ENCODE measurements at places on chromosomes 4 and X.

- no peak for DNase-seq
Measured at GRCh38 chr4:1497189-1497801, 91.1 kb upstream of the NKX1-1 start.

DNA sequence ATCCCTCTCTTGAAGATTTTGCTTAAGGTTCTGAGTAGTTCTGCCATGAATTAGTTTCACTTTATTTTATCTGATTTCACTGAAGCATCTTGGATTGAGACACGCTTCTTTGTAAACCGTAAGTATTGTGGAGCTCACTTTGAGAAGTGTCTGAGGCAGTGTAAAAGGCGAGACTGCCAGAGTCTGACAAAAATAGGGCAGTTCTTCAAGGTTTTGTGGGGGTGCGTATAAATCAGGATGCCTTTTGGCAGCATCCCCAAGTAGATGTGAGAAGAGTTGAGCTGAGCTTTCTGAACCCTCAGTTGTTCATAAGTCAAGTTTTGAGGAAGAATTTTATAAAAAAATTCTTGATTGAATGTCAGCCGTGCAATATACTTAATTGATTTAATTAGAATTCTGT, 76.3 kb downstream of the RBPJ start:
- no peak for DNase-seq

DNA sequence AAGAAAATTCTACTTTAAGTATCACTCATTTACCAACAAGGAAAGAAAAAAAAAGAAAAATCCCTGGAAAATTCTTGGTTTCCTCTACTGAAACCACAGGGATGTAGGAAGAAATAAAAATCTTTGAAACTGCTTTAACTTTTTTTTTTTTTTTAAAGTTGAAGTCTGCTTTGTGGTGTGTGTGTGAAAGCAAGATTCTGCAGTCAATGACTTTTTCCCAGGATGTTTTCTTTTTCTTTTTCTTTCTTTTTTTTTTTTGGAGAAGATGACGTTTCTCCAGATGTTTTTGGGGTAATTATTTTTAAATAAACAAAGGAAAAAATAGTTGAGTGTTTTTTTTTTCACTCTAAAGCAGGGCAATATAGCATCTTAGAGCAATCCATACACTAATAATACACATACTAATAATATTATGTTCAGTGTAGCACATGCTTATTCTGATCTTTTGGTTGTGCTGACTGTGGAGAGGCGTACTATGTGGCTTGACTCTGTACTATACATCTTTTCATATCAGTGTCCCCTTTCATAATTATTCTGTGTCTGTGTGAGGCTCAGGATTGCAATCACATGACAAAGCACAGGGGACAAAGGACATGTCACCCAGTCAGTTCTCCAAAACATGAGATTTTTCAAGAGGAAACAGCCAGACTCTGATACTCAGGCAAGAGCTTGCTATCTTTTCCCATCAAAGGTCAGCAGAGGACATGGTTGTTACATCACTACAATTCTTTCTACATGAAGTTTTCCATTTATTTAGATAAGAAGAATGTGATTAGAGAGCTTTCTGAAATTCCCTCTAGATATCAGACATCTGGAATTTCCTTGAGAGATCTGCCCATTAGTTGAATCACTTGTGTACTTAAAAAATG, 111.0 kb downstream of the PDE5A start:
- no peak for DNase-seq

DNA sequence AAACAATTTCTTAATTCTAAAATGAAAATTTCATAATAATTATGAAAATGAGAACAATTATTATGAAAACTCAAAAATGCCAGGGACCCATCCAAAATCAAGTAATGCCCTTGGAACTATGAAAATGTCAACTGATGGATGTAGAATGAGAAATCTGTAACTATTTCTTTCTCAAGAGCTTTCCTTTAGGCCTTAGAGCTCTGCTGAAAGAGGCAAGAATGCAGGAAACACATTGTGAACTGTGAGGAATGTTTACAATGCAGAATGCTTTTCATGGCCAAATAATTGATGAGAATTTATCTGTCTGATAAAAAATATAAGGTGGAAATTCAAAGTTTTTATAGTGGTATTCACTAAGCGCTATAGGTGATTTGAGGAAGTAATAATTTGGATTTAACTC, 207.1 kb upstream of the PCDH18 start:
- no peak for DNase-seq

DNA sequence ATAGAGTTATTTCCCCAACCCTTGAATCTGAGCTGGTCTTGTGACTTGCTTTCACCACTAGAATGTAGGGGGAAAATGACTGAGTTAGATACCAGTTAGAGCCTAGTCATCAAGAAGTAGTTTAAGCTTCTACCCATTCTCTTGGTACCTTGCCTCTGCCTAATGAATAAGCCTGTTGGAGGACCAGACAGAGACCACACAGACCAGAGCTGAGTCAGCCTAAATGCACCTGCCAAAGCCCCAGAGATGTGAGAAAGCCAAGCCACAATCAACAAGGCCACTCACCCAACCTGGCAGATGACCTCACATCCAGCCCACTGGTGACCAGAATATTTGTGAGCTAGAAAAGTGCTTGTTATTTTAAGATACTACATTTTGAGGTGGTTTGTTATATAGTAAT, 85.2 kb upstream of the DCLK2 start:
- no peak for DNase-seq

DNA sequence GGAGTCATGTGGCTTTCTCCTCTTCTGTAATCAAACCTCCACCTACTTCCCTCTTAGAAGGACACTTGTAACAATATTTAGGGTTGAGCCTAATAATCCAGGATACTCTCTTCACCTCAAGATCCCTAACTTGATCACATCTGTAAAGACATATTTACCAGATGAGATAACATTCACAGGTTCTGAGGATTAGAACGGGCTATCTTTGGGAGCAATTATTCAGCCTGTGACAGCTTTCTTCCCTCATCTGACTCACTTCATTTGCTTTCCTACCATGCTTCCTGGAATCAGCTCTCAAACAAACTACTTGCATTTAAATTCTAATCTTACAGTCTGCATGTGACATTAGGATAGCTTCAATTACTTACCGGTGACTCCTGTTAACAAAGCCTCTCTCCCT, 133.5 kb upstream of the NDST3 start:
- DNase-seq: no peak

- DNase-seq: peak; percentile 24
Measured at GRCh38 chrX:132615391-132616131, 126.7 kb upstream of the MBNL3 start.

GRCh38 chr4:184310881-184311709, 93.4 kb upstream of the ENPP6 start:
- no peak for DNase-seq
